A172 (cell line): ENCODE measurements at places on chromosomes 11 and 22.

- DNase-seq = no peak
Measured at GRCh38 chr22:46691571-46691970, 46.5 kb downstream of the CERK start.

DNA sequence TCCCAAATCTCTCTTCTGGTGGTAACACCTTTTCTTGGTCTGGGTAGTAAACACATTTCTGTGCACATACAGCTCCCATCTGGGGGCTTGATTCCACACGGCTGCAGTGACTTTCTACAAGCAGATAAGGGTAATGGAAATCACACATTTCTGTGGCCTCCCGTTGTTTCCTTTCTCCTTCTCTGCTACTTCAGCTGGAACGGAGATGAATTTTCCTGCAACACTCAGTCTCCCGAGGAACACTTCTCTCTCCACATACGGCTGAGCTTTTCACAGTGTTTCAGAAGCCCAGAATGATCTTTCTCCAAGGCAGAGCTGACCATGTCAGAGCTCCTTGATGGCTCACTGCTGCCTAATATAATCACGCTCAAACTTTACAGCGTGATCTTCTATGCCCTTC lies 364.3 kb upstream of the NARS2 start:
- no peak for DNase-seq

DNA sequence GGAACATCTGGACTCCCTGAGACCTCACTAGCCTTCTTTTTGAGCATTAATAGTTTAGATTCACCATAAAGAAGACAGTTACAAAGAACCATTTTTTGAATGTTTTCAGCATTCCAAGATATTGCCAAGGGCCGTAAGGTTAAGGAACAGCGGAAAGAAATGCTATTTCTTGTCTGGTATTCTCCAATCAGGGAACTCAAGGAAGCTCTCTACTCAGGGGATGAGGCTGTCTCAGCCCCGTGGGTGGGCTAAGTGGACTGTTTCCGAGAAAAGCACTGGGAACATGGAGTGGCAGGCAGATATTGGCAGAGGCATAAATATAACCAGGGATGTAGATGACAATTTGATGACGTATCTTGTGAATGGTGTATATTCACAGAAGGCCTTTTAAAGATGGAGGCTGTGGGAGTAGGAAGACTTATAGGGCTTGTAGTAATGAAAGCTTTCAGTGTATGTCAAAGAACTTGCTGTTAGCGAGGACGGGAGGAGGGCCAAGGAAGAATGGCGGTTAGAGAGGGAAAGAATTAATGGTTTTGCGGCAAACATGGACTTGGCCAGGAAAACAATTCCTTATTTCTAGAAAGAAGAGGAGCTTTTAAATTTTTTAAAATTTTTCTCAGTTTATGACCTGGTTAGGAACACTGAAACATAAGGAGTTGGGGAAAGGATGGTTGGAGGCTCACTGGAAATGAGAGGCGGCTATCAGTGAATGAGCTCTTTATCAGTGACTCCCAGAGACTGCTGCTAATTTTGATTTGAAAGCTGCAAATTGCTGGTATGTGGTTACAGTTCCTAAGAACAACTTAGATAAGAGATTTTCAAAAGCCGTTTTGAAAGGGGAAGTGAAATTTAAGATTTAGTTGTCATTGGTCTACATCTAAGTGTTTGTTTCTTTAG lies 64.6 kb downstream of the ST3GAL4 start:
- DNase-seq = no peak

DNA sequence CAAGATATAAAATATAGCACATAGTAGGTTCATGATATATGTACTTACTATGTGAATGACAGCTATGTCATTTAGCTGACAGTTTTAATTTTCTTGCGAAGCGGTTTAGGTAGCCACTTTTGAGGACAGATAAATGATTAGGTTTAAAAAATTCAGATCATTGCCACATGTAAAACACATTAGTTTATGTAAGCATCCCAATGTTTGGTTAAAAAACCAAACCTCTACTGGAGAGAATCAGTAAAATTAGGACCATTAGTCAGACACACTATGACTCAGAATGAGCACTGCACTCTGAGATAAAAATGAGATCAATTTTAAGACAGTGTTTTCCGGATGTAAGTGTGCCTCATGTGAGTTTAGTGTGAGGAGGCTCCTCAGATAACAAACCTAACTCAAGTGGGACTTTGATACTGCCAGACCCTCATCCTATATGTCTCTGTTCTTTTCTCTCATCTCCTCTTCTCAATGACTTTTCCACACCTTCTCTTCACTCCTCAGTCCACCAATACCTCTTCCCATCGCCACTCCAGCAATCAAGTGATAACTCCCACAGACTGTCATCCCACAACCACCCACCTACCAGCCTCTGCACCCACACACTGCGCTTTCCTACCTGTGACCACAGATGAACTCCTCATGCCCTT lies 6.8 kb upstream of the OR2AT4 start:
- peak; percentile 83 for DNase-seq

GRCh38 chr11:62449451-62449851 lies 30.6 kb downstream of the SCGB1A1 start:
- peak; percentile 63 for DNase-seq

GRCh38 chr22:48061726-48062125 lies 1299.3 kb downstream of the TBC1D22A start:
- no peak for DNase-seq

- no peak for DNase-seq
Measured at GRCh38 chr22:48721395-48721669, 1106.3 kb downstream of the BRD1 start.

DNA sequence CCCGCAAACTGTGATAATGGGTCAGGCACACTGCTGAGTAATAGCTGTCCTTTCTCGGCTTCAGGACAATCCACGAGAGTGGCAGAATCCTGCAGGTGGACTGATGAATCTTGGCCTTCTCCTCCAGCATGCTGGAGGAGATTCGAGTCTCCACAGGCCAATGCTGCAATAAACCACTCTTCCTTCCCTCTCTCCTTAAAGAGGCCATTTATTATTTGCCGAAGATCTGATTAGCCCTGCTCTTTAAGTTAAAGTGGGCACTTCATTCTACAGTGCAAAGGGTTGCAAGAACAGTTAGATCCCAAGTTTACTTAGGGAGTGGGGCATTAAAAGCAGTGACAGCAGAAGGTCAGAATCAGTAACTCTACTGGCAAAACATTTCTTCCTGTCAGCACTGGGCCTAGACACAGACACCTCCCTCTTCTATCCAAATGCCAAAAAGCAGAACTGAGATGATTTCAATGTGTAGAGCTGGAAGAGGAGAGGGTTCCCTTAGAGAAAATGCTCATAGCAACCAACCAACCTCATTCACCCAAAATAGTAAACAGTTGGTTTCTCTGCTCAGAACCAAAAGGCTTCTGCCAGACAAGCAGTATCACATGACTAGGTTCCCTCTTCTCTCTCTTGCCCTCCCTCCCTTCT lies 121.7 kb downstream of the SGSM3 start:
- DNase-seq = no peak

GRCh38 chr22:37276776-37277175 lies 5.5 kb upstream of the CYTH4 start:
- DNase-seq = no peak

- no peak for DNase-seq
Measured at GRCh38 chr11:33187998-33188722, 26.9 kb upstream of the CSTF3 start.

DNA sequence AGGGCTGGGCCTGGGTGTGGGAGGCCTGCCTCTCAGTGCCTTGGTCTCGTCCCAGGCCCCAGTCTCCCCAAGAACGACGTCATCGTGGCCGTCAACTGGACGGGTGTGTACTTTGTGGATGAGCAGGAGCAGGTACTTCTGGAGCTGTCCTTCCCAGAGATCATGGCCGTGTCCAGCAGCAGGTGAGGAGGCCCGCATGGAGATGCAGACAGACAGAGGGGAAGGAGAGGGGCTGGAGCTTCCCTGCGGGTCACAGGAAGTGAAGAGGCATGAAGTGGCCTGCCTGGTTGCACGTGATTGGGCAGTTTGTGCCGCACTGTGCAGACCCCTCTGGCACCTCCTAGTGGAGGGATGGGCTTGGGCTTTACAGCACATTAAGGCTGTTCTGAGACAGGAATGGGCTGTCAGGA lies 70.4 kb downstream of the MYO7A start:
- DNase-seq = peak; percentile 22

DNA sequence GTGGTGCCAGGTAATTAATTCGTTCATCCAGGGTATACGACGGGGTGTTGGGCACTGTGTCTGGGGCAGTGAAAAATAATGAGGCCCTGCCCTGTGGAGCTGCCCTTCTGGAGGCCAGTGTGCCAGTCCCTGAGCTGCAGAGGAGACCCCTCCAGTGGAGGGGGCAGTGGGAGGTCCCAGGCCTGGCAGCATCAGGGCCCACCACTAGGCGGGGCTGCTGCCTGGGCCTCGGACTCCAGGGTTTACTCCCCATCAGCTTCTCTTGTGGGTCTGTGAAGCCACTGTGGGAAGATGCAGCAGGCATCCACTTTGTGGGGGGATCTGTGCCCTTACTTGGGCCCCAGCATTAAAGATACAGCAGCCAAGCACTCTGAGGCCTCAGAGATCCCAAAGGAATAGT lies 17.4 kb upstream of the TMPRSS6 start:
- DNase-seq = no peak

GRCh38 chr11:118434553-118435289 lies 1.6 kb upstream of the KMT2A start:
- DNase-seq = no peak

- DNase-seq = no peak
Measured at GRCh38 chr11:2579315-2580060, 120.3 kb downstream of the KCNQ1OT1 start.

DNA sequence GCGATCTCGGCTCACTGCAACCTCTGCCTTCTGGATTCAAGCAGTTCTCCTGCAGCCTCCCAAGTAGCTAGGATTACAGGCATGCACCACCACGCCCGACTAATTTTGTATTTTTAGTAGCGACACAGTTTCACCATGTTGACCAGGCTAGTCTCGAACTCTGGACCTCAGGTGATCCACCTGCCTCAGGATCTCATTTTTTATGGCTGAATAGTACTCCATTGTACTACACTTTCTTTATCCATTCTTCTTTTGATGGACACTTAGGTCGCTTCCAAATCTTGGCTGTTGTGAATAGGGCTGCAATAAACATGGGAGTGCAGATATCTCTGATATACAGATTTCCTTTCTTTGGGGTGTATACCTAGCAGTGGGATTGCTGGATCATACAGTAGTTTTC lies 20.8 kb downstream of the XRCC6 start:
- no peak for DNase-seq

- no peak for DNase-seq
Measured at GRCh38 chr11:7524462-7525235, 10.8 kb downstream of the PPFIBP2 start.
